ENCODE measurements at places on chromosomes 1 and 21.

- DNase-seq, result no peak
These were observed 7.4 kb upstream of the KCNN3 start for GRCh38 chr1:154877370-154877974.

DNA sequence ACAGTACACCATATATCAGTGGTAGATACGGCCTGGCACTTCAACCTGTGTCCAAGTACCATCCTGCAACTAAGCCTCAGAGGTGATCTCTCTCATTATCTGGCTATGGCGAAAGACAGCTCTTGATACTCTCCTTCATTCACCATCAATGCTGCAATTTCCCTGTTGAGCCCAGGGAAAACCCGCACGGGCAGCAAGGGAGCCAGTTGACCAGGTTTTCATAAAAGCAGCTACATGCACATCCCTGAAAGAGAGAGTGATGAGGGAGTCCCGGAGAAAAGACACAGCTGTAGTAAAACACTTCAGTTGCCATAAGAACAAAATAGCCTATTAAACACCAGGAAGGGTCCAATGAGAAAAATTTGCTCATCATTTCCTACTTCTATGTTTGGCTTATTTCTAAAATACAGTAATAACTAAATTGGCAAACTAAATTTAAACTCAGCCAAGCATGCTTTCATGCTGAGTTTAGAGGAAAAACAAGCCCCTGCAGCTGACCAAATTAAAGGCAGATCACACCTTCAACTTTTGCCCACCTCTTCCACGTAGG lies 68.3 kb downstream of the CAPZB start:
- DNase-seq, result no peak

DNA sequence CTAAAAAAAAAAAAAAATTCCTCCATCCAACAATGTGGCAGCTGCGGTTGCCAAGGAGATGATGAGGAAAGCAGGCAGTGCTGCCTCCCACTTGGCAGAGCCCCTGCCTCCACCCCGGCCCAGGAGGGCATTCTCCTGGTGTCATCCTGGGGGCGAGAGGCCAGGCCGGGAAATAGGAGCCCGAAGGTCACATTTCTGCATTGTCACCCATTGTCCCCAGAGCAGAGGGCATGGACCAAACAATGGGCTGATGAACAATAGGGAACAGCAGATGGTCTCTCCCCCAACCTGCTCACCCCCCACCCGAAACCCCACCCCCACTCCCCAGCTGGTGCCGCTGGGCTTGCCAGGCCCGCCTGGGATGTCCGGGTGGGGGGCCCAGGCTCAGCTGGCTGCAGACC lies 37.3 kb downstream of the CAMK2N1 start:
- DNase-seq, result no peak

GRCh38 chr1:184622136-184622823 lies 132.4 kb downstream of the EDEM3 start:
- DNase-seq, result no peak

- DNase-seq, result no peak
These were observed 161.6 kb upstream of the PTBP2 start for GRCh38 chr1:96559707-96560596.

- DNase-seq, result peak; percentile 81
These were observed at the start of gene DLGAP3 for GRCh38 chr1:34929497-34929852. Gene DLGAP3 (minus strand): TSS chr1:34929650. CDS start chr1:34905383, 24,267 bp downstream.

GRCh38 chr1:27400082-27400962 lies 7.9 kb downstream of the GPR3 start:
- DNase-seq, result no peak

DNA sequence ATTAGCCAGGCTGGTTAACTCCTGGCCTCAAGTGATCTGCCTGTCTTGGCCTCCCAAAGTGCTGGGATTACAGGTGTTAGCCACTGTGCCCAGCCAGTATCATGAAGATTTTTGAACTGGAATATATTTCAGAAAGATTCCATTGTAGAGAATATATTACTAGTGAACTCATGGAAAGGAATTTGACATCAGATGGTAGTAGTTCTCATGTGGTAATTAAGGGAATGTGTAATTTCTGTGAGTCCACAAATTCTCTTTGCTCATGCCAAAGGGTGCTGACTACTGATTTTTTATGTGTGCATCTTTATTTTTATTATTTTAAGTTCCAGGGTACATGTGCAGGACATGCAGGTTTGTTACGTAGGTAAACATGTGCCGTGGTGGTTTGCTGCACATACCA lies 10.4 kb downstream of the DTL start:
- no peak for DNase-seq

DNA sequence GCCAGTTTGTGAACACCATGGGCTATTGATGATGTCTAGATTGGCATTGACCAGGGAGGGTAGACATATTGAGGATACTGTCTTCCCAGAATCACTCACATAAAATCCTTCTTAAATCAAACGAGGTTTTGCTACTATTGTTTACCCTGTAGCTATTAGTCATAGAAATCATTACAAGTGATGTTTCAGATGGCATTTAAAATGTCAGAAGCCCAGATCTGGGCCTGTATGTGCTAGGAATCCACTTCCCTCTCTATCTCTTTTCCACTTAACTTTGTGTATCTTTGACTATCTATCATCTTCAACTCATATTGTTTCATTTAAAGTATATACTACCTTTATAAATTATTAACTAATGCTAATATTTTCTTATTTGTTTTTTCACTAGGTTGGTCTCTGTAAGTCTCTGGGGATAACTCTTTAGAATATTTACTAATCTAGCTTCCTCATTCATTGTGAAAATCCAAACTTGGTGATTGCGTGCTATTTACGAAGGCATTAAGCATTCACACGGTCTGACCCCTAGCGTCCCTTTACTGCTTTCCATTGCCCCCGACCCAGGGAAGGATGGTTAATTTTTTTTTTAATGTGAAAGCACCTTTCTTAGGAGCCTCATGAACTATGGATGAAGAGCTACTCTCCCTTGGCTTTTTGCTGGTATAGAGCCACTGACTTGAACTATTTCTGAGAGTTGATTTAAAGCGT lies 281.8 kb downstream of the GPATCH2 start:
- no peak for DNase-seq

DNA sequence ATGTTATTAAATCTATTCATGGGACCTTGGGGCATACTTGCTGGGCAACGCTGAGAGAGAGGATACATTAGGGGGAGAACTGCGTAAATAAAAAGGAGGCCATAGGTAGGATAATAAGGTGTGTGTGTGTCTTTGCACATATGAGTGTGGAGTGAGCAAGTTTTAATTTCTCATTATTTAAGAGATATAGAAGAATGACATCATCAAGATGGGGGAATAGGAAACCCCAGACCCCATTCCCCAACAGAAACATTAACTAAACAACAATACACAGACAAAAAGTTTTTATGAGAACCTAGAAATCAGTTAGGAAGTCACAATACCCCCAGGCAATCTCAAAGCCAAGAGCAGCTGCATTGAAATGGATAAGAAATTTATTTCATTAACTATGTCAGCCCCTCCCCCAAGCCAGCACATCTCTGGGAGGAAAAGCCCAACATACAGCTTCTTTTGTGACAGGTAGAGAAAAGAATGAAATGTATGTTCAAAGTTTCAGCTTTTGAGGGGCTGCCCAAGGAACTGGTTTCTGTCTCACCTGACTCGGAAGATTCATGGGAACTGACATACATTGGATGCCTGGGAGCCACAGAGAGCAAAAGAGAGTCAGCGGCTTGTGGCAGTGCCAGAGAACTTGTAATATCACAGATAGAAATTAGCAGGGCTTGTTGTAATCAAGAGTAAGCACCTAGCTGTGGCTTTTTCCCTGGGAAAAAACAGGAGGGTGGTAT lies 234.3 kb upstream of the NFIA start:
- no peak for DNase-seq

GRCh38 chr1:161351482-161351881 lies 16.2 kb downstream of the CFAP126 start:
- DNase-seq, result no peak

- no peak for DNase-seq
These were observed 987 bp downstream of the MED8 start for GRCh38 chr1:43388613-43389012.

DNA sequence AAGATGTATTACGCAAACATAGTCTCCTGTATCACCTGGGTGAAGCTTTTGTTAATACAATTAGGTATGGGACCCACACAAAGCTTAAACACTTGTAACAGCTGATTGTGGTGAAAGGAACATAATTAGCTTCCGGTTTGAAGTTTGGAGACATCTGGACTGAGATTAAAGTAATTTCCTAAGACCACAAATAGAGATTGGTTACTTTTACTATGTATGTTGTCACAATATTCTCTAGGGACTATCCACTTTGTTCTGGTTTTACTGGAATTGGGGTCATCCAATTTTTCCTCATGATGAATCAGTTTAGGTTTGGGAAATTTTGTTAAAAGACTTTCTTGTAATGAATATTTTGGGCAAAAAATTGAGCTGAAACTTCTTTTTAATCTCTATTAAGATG lies 71.8 kb upstream of the SAMSN1 start:
- no peak for DNase-seq

DNA sequence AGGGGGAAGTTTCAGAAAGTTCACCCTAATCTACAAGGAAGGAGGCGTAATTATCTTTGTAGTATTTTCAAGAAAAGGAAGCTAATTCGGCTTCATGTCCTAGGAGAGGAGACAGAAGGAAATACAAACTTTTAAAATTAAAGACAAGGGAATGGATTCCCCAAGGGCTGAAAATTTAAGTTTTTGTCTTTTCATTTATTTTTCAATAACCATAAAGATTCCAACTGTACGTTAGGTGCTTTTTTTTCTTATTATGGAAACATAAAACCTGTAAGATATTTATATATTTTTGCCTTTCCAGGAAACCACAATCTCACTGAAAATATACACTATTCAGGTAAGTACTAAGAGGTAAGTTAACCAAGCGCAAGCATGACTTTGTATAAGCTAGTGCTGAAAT lies at the start of gene OR2M3:
TSS of gene OR2M3 (plus strand) at position 301 of the 400 bp plus-strand sequence. CDS start 5,803 bp downstream, outside the sequence.
- DNase-seq, result no peak

- DNase-seq, result no peak
These were observed 132.7 kb downstream of the PLPP3 start for GRCh38 chr1:56446531-56447098.

GRCh38 chr1:59350521-59350920 lies 53.6 kb downstream of the FGGY start:
- no peak for DNase-seq

DNA sequence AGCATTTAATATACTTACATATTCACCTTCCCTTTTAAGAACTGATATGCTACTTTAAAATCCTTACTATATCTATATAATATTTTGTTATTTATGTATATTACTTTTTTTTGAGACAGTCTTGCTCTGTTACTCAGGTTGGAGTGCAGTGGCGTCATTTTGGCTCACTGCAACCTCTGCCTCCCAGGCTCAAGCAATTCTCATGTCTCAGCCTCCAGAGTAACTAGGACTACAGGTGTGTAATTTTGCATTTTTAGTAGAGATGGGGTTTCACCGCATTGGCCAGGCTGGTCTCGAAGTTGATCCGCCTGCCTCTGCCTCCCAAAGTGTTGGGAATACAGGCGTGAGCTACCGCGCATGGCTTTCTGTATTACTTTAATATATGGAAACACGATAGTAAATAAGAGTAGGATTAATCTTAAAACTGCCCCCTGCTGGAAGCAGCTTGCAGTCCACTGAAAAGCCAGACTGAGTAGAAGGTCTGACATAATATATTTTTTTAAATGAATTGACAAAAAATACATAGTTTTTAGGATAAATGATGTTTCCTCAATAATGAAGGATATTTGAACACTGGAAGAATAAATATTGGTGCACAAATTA lies 24.4 kb downstream of the RCAN3 start:
- DNase-seq, result peak; percentile 30

GRCh38 chr1:69126796-69127195 lies 440.9 kb upstream of the LRRC7 start:
- no peak for DNase-seq

DNA sequence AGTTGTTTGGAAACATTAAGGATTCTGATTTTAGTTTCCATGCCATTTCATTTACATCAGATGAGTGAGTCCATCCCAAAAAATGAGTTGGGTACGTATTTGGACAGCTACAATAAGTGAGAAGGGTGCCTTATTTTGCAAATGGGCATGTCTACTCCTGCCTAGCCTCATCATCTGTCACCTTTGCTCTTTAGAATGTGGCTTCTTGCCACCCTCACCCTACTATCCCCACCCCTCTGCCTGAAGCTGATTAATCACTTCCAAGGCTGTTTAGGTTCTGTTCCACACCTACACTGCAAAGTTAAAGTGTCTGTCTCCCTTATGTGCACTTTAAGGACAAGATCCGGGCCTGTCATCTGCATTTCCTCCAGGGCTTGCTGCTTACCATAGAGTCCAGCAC lies 61.2 kb downstream of the ST6GALNAC5 start:
- DNase-seq, result no peak

GRCh38 chr1:42003433-42003832 lies 84.7 kb upstream of the HIVEP3 start:
- no peak for DNase-seq

DNA sequence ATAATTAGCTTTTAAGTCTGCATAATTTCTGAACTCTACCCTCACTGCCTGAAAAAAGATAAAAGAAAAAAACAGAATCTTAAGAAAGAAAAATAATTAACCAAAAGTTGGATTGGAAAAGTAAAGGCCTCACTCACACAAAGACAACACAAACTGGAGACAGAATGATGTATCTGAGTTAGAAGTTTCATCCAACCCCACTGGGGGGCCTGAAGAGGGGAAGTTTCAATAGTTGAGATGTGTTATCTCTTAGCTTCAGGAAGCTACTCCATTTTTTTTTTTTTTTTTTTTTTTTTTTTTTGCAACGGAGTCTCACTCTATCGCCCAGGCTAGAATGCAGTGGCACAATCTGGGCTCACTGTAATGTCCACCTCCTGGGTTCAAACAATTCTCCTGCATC lies 19.9 kb downstream of the SYDE2 start:
- no peak for DNase-seq

- peak; percentile 44 for DNase-seq
These were observed at the start of gene AGT for GRCh38 chr1:230713915-230714764. Gene AGT (minus strand): TSS chr1:230714122. CDS start chr1:230710823, 3,299 bp downstream.

DNA sequence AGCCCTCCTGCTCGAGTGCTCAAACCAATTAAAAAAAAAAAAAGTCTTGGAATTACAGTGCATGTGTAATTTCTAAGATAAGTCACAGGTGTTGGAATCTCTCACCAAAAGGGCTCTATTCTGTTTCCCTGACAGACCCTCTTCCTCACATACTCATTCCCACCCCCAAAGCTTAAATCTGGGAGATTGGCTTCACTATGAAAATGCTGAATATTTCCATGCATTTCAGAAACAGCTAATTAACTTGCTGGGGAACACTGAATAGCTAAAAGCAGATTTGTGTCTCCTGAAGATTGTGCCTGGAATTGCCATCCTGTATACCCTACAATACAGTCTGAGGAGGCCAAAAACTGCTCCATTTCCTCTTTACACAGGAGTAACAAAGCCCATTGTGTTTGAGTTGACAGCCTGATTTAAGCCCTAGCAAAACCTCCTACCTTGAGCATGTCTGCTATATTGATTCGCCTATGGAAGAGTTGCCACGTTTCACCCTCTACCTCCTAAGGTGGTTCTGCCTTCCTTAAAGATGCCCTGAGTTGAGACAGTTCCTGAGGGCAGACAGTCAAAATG lies 1.4 kb upstream of the PIK3R3 start:
- DNase-seq, result no peak

DNA sequence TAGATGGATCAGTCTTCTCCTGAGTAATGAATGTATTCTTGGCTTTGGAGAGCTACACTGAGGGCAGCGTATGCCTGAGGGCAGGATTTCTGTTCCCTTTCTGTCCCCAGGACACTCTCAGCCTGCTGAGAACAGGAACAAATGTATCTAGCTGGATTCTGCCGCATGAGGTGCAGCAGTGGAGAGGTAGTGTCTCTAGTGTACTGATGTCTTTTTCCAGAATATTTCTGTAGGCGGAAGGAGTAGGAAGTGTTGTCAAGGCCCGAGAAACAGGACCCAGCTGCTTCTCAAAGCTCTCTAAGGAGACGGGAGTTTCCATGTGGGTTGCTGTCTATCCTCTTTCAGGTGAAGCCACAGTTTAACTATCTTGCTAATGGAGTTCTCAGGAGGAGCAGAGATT lies 65.5 kb downstream of the MT1HL1 start:
- DNase-seq, result no peak

Data from glutamatergic neuron (in vitro differentiated cells).